ENCODE measurements at places on chromosomes 7 and 10.

DNA sequence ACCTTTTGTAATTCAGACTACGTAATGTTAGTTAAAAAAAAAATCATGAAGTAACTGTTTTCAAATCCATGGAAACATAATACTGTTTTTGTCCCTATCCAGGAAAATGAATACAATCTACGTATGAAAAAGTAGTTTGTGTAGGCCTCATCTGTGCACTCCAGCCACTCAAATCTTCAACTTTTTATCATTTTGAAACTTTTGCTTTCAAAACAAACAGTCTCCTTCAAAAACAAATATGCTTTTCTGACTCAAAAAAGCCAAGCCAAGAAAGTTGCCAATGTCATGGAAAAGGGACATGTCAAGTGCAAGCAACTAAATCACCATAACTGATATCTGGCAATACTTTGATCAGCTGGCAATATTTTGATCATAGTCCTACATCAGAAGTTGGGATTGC lies 13.1 kb downstream of the THNSL1 start:
- no peak for DNase-seq

DNA sequence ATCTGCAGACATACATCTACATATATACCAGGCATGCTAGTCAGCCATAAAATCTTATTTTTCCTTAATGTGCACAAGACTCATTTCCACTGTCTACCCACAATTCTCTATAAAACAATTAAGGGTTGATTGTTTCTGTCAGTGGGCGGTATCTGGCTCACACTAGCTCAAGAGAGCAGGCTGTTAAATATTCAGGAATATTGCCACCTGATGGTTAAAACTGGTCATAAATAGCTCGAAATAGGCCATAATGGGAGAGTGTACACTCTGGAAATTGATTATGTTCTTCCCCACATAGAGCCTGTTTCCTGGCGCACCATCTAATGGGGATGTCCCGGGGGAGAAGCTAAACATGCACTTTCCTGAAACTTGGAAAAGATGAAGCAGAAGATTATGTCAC lies 620.6 kb upstream of the ANKRD30A start:
- no peak for DNase-seq

DNA sequence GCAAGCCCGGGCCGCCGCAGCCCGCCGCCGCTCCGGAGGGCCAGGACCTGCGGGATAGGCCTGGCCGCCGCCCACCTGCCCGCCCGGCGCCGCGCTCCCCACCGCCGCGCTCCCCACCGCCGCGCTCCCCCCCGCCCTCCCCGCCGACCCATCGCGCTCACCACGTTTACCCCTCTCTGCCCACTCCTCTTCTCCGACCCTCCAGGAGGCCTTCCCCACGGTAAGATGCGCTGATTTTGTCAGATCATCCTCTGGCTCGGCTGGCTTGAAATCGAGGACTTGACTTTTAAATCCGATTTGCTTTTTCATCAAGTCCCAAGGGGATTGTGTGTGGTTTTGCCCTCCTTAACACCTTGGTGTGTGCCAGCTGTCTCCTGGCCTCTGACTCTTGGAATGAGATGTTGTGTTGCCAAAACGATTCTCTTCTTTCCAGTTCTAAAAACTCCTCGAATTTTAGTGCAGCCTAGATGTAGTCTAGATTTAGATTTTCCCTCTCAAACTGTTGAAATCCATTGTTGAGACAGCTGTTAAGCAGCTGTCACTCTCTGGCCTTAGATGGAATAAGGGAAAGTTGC lies 738 bp downstream of the POM121 start:
- no peak for DNase-seq

DNA sequence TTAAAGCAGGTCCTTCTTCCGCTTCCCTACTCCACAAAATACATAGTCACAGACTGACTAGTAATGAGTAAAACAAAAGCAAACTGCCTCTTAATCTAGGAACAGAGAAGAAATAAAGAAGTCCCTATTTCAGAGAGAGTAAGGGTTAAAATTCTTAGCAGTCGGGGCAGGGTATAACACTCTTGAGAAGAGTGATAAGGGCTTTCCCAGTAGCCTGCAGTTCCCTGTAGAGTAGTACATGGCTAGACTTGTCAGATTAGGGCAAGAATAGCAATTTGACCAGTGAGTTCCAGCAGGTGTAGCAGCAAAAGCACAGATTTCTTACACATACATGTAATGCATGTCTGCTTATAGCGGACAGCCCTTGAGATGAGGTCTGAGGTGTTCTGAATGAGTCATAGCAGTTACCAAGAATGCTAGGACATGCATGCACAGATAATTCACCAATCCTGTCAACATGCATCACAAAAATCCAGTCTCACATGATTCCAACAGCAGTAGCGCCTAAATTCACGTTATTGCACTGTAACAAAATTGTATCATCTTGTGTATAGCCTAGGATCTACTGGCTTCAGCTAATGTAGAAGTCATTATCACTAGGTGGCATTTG lies 40.7 kb downstream of the BTRC start:
- no peak for DNase-seq

- no peak for DNase-seq
Observed at GRCh38 chr7:31890198-31890597, 180.0 kb downstream of the PDE1C start.

DNA sequence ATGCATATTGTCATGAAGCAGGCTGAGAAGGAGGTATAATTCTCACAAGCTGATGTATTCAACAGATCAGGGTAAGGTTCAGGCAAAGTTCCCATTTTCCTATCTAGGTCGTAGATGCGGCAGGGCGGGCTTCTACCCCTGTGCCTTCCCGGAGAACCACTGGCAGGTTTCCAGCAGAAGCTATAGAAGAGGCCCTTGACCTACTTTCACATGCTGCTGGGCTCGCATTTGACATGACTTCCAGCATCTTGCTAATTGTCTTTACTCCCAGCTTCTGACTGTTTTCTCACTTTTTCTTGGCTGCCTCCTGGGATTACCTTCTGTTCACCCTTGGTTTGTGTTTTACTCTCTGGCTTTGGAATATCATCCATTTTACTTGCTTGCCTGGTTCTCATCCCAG lies 32.6 kb upstream of the ORC5 start:
- DNase-seq: no peak

DNA sequence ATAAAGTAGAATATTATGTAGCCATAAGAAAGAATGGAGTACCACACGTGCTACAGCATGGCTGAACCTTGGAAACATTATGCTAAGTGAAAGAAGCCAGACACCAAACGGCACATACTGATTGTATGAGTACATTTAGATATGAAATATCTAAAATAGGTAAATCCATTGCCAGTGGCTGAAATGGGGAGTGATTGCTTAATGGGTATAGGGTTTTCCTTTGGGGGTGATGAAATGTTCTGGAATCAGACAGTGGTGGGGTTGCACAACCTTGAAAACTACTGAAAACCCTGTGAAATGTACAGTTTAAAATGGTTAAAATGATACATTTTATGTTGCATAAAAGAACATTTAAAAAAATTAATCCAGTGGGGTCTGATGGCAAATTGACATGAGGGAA lies 667.9 kb downstream of the AUTS2 start:
- no peak for DNase-seq

DNA sequence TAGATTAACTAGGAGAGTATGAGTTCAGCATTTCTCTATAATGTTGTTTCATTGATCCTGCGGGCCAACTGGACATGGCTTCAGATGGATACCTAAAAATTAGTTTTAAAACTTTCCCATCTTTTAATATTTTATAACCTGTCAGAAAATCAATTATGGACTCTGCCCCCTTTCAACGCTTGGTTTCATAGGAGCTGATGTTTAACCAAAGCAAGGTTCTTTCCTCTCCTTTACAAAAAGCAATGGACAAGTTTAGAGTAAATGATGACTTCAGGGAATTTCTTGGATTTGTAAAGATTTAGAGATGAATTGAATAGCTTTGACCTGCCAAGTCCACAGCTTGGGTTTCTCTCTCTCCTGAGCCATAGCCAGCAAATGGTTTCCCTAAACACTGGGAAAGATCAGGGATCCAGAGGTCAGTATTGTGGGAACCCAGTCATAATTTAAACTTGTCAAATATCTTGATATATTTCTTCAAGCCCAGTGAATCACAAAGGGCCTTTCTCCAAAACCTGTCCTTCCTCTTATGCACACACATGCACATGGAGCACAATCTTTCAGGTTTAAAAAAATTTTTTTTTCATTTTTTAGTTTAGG lies 177.1 kb downstream of the EVX1 start:
- no peak for DNase-seq

DNA sequence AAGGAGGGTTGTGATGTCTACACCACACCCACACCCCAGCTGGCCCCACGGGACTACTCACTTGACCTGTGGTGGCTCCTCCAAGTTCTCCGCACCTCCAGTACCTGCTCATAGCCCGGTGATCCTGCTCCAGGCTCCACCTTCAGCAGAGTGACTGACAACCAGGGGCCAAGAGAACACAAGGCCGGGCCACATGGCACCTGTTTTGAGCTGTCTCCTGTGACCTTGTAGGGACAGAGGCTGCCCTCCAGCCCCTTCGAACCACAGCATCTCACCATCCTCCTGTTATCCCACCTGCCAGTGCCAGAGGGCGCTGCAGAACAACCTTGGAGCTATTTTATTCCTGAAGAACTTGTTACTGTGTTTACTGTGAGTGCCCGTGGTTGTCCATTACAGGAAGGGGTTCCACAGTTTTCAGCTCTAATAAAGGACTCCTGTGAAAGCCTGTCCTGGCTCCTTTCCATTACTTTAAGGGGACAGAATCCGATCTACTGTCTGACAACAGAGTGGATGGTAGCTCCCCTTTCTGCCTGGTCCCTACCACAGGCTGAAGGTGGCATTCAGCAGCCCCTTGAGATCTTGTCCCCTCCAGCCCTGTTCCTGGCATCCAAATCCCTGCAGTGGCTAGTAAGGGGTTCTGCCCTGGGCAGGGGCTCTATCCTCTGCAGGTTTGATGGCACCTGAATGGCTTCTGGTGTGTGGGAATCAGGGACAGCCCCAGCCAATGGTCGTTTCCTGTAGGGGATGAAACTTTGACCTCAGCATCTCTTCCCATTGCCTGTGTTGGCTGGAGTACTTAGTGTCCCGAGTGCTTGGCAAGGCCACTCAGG lies 50.8 kb downstream of the C10orf120 start:
- no peak for DNase-seq

DNA sequence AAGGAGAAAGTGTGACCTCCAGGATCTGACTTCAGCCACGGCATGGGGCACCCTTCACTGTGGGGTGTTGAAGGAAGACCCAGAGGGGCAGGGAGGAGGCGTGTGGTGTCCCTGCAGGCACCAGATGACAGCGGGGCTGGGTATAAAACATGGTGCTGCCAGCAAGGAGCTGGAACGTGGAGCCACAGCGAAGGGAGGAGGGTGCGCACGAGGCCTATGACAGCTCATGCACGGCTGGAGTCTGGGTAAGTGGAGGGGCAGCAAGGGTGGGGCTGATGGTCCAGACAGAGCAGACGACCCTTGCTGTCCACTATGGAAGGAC lies 27.8 kb upstream of the FOXL3 start:
- no peak for DNase-seq

- no peak for DNase-seq
Observed at GRCh38 chr7:28176174-28176573, 4.4 kb downstream of the JAZF1 start.

DNA sequence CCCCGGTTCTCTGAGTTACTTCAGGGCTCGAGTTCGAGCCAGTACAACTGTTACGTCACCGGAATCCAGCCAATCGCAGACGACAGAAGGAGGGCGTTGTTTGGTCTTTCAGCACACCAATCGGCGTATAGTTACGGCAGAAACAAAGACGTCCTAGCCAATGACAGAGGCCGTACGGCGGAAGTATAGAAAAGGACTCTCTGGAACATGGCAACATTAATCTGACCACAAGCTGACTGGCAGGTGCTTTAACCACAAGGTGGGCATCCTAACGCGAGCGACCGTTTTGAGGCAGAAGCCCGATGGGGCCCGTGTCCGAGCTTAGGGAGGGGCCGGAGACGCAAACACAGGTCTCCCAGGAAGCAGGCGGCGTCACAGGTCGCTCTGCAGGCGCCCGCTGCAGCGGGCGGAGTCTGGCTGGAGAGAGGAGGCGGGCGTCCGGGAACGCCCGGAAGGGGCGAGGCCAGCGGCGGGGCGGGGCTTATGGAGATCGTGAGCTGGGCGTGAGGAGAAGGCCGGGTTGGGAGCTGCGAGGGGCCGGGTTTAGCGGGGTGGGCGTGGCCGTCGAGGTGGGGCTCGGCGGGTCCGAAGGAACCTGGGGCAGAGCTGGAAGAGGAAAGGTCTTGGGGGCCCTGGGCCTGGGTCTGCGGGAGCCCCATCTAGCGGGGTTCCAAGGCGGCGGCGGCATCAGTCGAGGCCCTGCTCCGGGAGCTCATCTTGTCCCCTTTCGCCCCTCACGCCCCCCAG lies at the start of gene MOSPD3:
Gene MOSPD3 (plus strand): TSS at position 558 of the 747 bp plus-strand sequence. CDS start 252 bp downstream, outside the sequence.
- peak; percentile 80 for DNase-seq

Data from cortex of kidney (tissue), 1 donor.